Lower lobe of right lung (tissue), 2 donors: ENCODE measurements at places on chromosomes 5 and 9. TPM values are rescaled to one million over a fixed set of nuclear protein-coding genes. Genes with fewer than 3 reads are reported as not detected.
A peak's percentile ranks its signal among the peaks of the same experiment; 100 is the strongest.

DNA sequence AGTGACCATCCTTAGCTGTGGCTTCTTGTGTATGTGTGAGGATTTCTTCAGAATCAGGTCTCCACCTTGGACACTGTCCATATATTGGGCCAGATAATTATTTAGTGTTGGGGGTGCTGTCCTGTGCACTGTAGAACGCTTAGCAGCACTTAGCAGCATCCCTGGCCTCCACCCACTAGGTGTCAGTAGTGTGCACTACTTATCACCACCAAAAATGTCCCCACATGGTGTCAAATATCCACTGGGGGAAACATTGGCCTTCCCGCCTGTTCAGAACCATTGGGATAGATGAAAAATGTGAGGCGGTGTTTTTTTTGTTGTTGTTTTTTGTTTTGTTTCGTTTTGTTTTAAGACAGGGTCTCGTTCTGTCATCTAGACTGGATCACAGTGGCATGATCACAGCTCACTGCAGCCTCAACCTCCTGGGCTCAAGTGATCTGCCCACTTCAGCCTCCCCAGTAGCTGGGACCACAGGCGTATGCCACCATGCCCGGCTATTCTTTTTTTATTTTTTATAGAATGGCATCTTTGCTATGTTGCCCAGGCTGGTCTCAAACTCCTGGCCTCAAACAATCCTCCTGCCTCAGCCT is 67.7 kb downstream of the TENT4A start:
- DNase-seq = no peak
- H3K27ac ChIP-seq = no peak overlapping the region
- no peaks in the 10 kb centered on the region for H3K4me1 ChIP-seq

DNA sequence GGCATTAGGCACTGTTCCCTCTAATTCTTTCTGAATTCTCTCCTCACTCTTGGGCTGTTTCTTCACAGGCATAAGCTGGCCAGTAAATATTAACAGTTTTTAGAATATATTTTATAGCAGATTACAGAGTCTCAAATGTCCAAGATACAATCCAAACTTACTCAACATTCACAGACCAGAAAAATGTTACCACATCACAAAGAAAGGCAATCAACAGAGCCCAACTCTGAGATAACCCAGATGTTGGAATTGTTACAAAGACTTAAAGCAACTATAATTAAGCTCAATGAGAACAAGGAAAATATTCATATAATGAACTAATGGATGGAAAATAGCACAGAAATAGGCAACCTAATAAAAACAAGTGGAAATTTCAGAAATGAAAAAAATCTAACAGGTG is 401.1 kb upstream of the RGMB start:
- H3K27me3 ChIP-seq = no peaks in the 10 kb centered on the region
- no peak overlapping the region for H3K27ac ChIP-seq
- no peak overlapping the region for H3K4me3 ChIP-seq
- no peak for DNase-seq

DNA sequence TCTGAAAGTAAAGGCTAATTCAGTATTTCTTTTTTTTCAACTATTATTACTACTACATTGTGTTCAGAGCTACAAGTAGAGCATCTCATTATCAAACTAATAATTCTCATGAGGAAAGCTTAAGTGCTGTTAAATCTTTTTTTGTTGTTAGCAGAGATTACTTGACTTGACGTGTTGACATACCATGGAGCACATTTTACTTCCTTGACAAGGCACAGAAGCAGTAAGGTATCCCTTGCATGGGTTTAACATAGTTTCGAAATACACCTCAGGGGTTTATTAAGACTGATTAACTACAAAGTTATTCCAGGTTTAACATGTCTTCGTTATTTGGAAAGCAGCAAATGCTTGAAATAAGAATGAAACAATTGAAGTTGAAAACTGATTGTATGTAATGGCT is 7.0 kb downstream of the SPDL1 start:
- no peaks in the 10 kb centered on the region for H3K4me1 ChIP-seq
- H3K36me3 ChIP-seq = peaks cover 65% of the 10 kb centered on the region
- no peak for DNase-seq
- H3K27me3 ChIP-seq = no peaks in the 10 kb centered on the region
- no peak overlapping the region for H3K4me3 ChIP-seq

GRCh38 chr9:68725070-68725469 is 20.0 kb downstream of the PIP5K1B start:
- no peak overlapping the region for H3K27ac ChIP-seq
- H3K4me3 ChIP-seq = no peak overlapping the region
- H3K36me3 ChIP-seq = no peaks in the 10 kb centered on the region
- H3K27me3 ChIP-seq = no peaks in the 10 kb centered on the region
- H3K4me1 ChIP-seq = peaks cover 4% of the 10 kb centered on the region
- no peak for DNase-seq

GRCh38 chr9:128568470-128569078 is 16.2 kb downstream of the SPTAN1 start:
- no peak for DNase-seq
- H3K27me3 ChIP-seq = no peaks in the 10 kb centered on the region
- no peak overlapping the region for H3K4me3 ChIP-seq
- peaks cover 74% of the 10 kb centered on the region for H3K36me3 ChIP-seq

DNA sequence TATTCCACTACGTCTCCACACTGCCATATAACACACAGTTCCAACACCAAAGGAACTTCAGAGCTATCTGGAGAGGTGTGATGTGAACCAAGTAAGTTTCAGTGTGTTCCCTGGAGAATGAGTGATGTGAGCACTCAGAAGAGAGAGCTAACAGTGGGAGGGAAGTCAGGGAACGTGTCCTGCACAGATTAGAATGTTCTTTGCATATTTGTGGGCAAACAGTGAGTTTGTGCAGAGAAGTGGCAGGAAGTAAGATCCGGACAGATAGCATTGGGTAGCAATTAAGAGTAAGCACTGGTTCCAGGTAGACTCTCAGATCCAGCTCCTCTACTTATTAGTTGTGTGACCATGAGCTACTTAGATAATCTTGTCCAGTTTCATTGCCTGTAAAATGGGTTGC is 206.4 kb downstream of the PDZD2 start:
- no peaks in the 10 kb centered on the region for H3K36me3 ChIP-seq
- H3K4me3 ChIP-seq = no peak overlapping the region
- H3K4me1 ChIP-seq = no peaks in the 10 kb centered on the region
- H3K27me3 ChIP-seq = no peaks in the 10 kb centered on the region
- no peak for DNase-seq
- H3K27ac ChIP-seq = no peak overlapping the region

DNA sequence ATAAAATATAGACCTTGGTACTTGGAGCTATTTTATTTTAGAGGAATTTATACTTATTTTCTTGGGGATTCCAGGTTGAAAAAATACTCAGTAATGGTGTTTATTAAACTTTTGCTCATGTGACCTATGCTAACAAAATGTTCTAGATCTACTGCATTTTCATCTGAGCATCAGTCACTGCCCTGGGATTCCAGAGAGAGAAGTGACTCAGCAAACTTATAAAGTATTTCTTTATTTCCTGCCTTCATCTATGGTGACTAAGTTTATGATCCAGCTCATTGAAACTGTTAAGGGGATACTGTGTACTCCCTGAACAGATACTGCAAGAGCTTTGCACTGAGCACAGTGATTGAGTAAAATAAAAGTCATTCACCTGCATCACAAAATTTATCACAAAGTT is 298.5 kb upstream of the CDH18 start:
- H3K4me3 ChIP-seq = no peak overlapping the region
- no peak overlapping the region for H3K27ac ChIP-seq
- no peak for DNase-seq
- no peaks in the 10 kb centered on the region for H3K27me3 ChIP-seq
- no peaks in the 10 kb centered on the region for H3K4me1 ChIP-seq

DNA sequence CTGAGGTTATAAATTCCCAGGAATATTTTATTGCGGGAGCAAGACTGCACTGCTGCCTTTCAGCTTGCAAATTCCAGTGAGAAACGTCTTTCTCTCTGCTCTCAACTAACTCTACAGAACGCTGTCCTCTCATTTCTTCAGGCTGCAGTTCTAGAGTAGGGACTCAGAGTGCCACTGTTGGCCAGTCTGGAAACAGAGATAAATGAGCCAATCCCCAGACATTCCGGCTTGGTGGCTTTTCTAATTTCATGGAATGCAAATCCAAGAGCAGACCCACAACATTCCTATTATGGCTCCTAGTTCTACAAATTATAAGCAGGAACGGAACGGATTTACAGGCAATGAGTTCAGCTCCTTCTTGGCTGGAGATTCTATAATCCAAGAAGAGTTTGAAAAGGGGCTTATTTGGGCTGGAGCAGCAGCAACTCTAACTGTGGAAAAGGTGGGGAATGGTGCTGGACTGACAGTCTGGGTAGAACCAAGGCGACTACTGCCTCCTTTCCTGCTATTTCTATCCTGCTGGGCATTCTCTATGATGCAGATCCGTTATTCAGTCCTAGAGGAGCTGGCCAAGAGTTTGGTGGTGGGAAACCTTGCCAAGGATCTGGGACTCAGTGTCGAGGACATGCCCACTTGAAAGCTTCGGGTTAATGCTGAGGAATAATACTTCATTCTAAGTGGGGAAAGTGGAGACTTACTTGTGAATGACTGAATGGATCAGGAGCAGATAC is 9.3 kb downstream of the PCDHGA12 start:
- no peaks in the 10 kb centered on the region for H3K4me1 ChIP-seq
- no peaks in the 10 kb centered on the region for H3K27me3 ChIP-seq
- no peak overlapping the region for H3K4me3 ChIP-seq
- no peak for DNase-seq
- H3K36me3 ChIP-seq = no peaks in the 10 kb centered on the region

DNA sequence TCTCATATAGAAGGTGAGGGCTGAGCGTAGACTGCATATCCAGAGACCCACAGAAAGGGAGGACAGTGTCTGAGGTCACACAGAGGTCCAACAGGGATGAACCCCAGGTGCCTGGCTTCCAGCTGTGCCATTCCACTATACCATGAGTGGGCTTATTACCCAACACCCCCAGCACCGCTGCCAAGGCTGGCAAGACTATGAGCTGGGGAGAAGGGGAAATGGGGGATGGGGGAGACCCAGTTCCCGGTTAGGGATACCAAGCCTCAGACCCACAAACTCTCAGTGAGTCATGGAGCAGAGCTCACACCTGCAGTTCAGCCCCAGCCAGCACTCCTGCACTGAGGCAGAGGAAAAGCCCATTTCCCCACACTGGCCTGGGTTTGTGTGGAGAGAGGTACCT is 106.4 kb downstream of the PSD2 start:
- no peak overlapping the region for H3K27ac ChIP-seq
- H3K36me3 ChIP-seq = no peaks in the 10 kb centered on the region
- DNase-seq = no peak
- peaks cover 42% of the 10 kb centered on the region for H3K27me3 ChIP-seq
- H3K4me3 ChIP-seq = no peak overlapping the region
- H3K4me1 ChIP-seq = peaks cover 20% of the 10 kb centered on the region

DNA sequence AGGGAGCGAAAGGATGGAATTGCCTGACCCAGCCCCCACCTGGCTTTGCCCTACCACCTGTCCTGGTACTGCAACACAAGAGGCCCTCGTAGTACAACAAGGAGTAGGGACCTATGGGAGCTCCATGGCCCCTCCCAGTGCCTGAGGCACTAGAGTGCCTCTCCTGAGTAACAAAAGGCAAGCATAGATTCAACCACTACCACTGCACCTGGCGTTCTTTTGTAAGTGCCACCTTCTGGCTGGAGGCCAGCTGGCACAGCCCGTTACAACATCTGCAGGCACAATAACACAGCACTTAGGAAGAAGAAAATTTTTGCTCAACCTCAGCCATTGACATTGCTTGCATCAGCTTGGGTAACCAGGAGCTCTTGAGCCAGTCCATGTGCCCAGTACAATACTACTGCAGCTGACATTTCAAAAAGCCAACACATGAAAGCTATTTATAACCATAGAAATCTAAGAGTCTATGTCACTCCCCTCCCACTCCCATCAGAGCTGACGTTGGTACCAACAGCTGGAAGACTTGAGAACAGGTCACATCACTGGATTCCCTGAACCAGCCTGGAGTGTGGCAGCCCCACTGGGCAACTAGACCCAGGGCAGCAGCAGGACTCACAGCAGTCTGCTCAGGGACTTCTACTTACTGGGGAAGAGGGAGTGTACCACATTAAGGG is 17.7 kb upstream of the FAM174A start:
- DNase-seq = peak; percentile 84
- no peaks in the 10 kb centered on the region for H3K27me3 ChIP-seq
- H3K27ac ChIP-seq = no peak overlapping the region
- no peaks in the 10 kb centered on the region for H3K36me3 ChIP-seq

Gene HTR1A
- not detected for total RNA-seq

DNA sequence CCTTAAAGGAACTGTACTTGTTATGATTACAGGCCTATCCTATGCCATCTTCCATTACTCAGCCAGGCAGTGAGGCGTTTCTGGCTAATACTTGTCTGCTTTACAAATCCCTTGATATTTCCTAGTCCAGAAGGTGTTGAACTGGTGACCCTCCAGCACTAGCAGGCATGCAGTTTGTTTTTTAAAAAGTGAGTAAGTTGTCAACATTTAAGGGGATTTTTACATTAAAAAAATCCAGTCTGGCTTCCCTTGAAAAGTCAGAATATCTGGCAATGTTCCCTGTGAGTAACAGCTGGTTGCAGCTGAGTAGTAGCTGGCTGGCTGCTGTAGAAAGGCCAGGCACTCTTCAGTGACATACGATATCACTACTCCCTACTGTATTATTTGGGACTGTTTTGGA is 21.8 kb downstream of the GRIN3A start:
- H3K27me3 ChIP-seq = no peaks in the 10 kb centered on the region
- H3K27ac ChIP-seq = no peak overlapping the region
- H3K4me1 ChIP-seq = no peaks in the 10 kb centered on the region
- no peak for DNase-seq
- no peak overlapping the region for H3K4me3 ChIP-seq

Gene TAF11L10
- total RNA-seq = not detected

Gene CTXN3
- total RNA-seq = not detected

Gene DIPK1B
- total RNA-seq = 15.1 TPM

DNA sequence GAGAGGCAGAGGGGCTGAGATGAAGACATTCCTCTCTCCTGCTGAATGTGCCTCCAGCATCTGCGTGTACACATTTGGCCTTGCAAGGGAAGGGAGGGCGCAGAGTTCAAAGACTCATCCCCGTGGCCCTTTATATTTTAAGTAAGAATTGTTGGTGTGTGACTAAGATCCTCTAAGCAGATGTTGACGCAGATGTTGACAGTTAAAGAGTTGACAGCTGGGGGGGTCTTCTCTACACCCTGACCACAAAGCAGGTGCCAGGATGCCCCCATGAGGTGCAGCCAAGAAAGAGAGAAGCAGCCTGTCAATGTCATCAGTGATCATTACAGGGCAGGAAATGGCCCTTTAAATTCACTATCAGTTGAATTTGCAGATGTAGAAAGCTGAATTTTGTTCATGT is 262.9 kb downstream of the IRX1 start:
- no peak overlapping the region for H3K4me3 ChIP-seq
- H3K36me3 ChIP-seq = no peaks in the 10 kb centered on the region
- no peak for DNase-seq
- H3K27me3 ChIP-seq = no peaks in the 10 kb centered on the region

DNA sequence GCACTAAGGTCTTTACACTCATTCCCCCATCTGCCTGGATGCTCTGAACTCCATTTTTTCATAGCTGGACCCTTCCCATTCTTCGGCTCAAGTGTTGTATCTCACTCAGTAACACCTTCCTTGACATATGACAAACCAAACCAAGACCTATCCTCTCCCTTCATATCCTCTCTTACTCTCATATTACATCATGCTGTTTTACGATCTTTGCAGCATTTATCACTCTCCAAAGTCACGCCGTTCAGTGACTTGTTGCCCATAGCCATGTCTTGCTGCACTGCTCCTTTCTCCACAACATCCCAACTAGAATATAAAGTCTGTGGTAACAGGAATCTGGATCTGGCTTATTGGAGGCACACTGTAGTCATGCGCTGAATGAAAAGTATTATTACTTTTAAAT is 923.6 kb upstream of the DMAC1 start:
- no peak overlapping the region for H3K27ac ChIP-seq
- H3K4me1 ChIP-seq = no peaks in the 10 kb centered on the region
- H3K4me3 ChIP-seq = no peak overlapping the region
- no peaks in the 10 kb centered on the region for H3K27me3 ChIP-seq
